Activated CD8-positive, alpha-beta memory T cell treated with anti-CD3 and anti-CD28 coated beads, Interleukin-2, amount 50 U/mL, for 4 hours (primary cell): ENCODE measurements at places on chromosomes 12 and 14.

GRCh38 chr12:122137229-122137628, 36.8 kb downstream of the IL31 start:
- no peak for DNase-seq

- no peak for DNase-seq
These were observed 265.0 kb upstream of the LRIG3 start for GRCh38 chr12:59185295-59185694.

DNA sequence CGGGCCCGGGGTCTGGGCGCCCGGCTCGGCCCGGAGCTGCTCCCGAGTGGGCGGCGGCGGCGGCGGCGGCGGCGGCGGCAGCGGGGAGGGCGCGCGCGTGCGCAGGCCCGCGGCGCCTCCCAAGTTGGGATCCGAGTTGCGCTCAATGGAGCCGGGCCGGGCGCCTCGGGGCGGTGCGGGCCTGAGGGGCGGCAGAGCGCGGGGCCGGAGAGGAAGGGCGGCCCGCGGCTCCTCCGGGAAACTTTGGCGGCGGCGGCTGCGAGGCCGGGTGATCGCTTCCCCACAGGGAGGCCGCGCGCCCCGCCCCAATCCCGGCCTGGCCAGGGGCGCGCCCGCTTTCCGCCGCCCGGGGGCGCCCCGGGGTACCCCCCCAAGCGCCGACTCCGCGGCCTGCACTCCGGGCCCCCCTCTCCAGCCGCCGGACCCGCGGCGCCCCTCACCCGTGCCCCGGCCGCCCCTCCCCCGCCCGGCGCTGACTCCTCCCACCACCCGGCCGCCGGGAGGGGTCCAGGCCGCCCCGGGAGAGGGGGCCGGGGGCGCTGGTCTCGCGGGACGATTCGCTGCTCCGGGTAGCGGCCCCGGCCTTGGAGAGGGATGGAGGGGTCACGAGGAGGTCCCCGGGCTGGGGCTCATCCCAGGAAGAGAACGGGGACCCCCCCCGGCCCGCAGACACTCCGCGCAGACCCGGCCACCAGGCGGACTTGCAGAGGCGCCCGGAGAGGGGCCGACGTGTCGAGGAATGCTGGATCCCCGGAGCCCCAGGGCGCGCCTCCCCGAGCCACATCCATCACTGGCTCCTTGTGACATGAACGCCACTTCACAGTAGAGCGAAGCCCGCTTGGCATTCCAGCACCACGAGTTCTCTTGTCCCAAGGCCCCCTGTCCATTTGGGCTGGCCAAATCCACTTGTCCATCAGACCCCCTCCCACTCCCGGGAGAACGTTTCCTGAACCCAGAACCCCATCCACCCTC, at the start of gene RILPL1:
TSS of gene RILPL1 (minus strand) at position 48 of the 972 bp plus-strand sequence. CDS start 237 bp downstream, outside the sequence.
- DNase-seq, result peak; percentile 54

- no peak for DNase-seq
These were observed 18.0 kb downstream of the TTC8 start for GRCh38 chr14:88842414-88842813.

- no peak for DNase-seq
These were observed 263.1 kb upstream of the CRY1 start for GRCh38 chr12:107356266-107356936.

DNA sequence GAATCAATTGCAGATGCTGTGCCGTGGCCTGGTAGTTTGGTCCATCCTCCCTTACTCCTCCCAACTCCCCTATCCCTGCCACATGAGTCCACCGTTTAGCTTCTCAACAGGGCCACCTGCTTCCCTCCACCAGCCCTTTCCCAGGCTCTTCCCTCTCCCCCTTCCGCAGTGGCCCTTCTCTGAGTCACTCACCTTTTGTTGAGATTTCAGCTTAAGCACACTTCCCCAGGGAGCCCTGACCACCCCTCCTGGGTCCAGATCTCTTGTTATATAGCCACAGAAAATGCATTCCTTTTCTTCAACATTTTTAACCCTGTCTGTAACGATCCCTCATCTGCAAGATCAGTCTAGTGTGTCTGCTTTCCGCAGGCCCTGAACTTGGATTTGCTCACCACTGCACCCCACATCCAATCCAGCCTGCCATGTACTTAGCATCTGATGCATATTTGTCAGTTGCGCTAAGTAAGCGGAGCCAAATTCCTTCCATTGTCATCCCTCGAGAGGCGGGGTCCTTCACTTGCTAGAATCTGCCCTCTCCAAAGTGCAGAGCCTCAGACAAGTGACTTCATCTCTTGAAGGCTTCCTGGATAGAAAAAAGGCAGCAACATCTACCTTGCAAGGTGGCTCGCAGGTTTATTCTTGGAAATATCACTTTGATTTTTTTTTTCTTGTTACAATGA, 41.1 kb downstream of the TMEM63C start:
- no peak for DNase-seq

DNA sequence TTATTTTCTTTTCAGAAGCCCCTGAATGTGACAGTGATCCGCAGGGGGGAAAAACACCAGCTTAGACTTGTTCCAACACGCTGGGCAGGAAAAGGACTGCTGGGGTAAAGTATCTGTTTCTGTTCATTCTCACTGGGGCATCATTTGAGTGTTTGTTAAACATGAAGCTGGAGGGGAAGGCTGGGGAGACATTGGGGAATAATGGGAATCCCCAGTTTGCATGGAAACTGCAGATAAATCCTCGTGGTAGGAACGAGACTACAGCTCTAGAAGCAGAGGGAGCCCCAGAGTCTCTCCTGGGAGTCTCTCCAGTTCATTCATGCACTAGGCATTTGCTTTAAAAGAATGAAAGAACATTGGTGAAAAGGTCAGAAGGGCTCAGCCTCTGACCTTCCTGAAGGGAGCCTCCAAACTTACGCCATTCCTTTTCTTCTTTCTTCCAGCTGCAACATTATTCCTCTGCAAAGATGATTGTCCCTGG, 2.5 kb upstream of the CFAP251 start:
- DNase-seq, result no peak
